ENCODE measurements at places on chromosomes 2 and 18. TPM values are rescaled to one million over a fixed set of nuclear protein-coding genes. Genes with fewer than 3 reads are reported as not detected.

Gene OSBPL1A
- total RNA-seq: 13.9 TPM

Gene PRKAG3
- not detected for total RNA-seq

Gene IL36A
- not detected for total RNA-seq

GRCh38 chr18:48806551-48807261, 144.1 kb downstream of the SMAD7 start:
- DNase-seq: no peak

DNA sequence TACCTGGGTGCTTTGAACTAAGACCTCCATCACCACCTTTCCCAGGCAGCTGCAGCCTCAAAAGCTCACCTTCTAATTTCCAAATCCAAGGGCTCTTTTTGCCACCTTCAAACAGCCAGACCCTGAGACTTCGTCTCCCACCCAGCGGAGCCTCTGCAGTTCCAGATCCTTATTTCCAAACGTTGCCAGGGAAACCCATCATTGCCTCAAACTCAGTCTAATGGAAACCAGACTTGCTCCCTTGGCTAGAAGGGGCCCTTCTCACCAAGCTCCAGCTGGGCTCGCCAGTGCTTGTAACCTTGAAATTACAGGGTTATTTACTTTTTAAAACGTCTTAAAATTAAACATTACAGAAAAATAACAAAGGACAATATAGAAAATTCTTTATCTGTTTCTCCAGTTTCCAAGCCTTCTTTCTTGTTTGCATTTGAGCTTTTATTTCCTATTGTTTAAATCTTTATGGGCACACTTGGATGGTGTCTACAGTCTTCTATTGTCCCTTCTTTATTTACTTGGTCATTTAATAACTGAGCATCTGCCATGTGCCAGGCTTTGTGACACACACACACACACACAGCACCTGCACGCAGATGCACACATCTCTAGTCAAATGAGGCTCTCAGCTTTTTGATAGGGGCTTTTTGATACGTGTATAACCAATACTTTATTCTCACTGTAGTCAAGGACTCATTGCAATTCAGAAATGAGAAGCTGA, 36.1 kb downstream of the TRPM8 start:
- no peak for DNase-seq

- DNase-seq: no peak
These were observed 40.3 kb upstream of the MGAT4A start for GRCh38 chr2:98771264-98771663.

DNA sequence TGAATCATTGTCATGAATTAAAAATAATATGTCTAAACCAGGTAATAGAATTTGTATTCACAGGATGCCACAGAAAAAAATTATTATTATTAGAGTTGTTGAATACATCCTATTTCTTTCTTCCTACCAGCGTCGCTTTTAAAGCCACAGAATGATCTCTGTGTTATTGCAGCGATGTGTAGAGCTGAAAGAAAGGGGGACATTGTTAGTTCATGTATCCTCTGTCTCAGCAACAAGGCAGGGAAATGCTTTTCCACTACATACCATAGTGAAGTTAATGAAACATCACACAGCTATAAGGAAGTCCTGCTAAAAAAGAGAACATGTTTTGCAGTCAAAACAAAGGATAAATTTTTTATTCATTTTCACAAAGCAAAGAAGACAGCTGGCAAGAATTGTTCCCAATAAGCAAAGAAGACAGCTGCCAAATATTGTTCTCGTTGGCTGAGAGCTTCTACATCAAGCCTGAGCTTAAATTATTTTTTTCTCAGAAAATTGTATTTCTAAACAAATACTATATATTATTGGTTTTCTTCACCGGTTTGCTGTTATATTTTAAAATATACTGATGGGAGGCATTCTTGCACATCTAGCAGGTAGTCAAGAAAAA, 1234.4 kb downstream of the SUCLG1 start:
- no peak for DNase-seq

GRCh38 chr18:57659460-57660102, 37.9 kb upstream of the NARS1 start:
- no peak for DNase-seq

GRCh38 chr2:186302263-186302662, 183.8 kb upstream of the ZC3H15 start:
- DNase-seq: no peak

- no peak for DNase-seq
These were observed 32.6 kb downstream of the HJURP start for GRCh38 chr2:233821709-233822100.

Measured in dermis microvascular lymphatic vessel endothelial cell (primary cell).